ENCODE measurements at places on chromosomes 2 and 18.

GRCh38 chr2:39403311-39403710 is 33.8 kb downstream of the MAP4K3 start:
- DNase-seq: no peak

- DNase-seq: no peak
Observed at GRCh38 chr2:105087273-105087672, 49.4 kb downstream of the MRPS9 start.

DNA sequence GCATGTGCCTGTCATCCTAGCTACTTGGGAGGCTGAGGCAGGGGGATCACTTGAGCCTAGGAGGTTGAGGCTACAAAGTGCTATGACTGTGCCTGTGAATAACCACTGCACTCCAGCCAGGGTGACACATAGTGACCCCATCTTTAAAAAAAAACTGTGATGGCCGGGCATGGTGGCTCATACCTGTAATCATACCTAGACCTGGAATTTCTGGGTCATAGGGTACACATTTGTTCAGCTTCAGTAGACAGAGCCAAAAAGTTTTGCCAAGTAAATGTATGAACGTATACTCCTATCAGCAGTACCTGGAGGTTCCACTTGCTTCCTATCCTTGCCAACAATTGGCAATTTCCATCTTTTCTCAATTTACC is 6.4 kb upstream of the IGFBP2 start:
- no peak for DNase-seq

DNA sequence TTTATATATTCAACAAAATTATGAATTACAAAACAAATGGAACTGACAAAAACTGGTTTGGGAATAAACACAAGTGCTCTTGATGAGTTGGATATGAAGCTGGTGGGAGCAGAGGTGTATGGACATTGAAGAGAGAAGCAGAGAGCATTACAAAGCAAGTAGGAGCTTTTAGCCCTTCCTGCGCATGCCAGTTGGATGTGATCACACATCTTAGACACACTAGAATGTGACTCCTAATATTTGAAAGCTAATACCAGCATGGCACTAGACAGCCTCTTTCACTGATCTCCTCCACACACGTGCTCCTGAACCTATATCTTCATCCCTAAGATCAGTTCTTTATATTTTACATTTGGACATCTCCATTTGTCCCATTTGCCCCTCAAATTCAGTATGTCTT is 298.1 kb downstream of the MTX2 start:
- DNase-seq: no peak

DNA sequence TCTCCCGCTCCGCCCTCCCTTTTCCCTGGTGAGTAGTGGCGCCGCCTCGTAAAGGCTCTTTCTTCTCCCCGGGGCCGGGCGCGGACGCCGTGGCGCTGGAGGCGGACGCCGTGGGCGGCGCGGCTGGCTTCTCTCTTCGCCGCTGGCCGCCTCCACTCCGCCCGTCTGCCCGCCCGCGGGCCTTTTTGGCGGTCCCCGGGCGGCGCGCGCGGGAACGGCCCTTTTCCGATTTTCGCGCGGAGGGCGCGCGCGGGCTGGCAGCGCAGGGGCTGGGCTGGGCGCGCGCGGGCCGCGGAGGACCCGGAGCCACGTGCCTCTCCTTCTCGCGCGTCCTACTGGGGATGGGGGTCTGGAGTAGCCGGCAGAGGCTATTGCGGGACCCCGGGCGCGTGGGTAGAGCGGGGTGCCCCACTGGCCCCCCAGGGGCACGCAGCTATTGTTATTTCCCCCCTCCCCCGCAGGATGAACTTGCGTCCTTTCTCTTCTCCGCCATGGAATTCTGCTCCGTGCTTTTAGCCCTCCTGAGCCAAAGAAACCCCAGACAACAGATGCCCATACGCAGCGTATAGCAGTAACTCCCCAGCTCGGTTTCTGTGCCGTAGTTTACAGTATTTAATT is 472 bp downstream of the SLC20A1 start:
- DNase-seq: no peak

DNA sequence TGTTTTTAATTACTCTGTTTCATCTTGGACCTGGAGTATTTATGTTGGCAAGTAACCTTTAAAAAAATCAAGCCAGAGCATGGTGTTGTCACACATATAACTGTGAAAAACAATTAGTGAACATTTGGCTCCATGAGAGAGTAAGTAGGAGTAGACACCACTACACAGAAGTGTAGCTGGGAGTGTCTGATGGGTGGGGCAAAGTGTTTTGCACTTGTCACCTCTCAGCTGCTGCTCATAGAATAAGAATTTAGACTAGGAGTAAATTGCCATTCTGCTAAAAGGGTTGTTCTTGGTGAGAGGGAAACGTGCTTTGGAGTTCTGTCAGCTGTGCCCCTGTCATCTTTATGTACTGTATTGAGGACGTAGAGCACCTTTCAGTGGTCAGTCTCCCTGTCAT is 114.5 kb downstream of the TTC27 start:
- no peak for DNase-seq

DNA sequence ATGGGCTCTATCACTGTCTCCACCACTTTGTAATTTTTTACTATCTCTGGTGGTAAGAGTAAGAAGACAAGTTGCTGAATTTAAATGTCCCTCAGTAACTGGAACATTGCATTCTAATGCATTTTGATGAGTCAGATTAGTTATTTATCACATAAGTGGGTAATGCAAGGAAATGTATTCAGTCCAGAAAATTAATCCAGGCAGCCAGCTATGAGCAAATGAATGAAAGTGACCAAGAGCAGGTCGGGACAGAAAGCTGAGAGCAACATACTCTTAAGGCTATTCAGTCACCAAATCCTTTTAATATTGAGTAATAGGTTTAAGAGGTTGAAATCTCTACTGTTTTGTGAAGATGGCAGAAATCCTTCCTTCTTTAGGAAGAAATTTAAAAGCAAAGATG is 265.5 kb upstream of the PARD3B start:
- DNase-seq: no peak
